ENCODE measurements at places on chromosomes 4 and X.

DNA sequence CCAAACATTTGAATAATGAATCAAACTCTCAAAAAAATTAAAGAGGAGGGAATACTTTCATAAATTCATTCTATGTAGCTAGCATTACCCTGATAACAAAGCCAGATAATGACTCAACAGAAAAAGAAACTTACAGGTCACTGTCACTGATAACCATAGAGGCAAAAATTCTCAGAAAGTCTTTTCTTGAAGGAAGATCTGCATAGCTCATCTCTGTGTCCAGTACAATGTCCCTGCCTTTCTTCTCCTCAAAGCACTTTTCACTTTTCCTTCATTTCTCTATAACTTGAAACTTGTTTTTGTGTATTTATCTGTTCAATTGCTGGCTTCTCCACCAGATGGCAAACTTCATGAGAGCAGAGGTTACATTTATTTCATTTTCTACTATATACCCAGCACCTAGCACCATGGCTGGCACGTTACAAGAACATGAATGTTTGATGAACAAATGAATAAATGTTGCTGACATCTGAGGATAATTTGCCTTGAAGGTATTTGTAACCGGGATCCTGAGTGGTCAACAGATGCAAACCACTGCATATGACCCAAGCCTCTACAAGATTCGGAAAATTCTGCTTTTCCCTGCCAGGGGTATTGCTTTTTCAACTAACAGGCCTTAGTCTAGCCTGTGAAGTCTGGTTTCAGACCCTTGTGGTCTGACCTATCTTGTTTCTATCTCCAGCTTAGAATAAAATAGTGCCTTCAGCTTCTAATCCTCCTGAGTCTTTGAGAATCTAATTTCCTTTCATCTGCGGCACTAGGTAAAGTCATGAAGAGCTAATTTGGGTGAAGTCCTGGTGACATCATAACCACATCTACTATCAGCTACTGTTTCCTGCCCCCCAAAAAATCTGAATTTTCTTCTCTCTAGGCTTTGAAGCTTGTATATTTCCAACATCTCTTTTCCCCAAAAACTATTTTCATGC is 52.5 kb upstream of the ANTXR2 start:
- DNase-seq = peak; percentile 55

GRCh38 chrX:70479922-70480659 is 35.5 kb downstream of the DLG3 start:
- no peak for DNase-seq

DNA sequence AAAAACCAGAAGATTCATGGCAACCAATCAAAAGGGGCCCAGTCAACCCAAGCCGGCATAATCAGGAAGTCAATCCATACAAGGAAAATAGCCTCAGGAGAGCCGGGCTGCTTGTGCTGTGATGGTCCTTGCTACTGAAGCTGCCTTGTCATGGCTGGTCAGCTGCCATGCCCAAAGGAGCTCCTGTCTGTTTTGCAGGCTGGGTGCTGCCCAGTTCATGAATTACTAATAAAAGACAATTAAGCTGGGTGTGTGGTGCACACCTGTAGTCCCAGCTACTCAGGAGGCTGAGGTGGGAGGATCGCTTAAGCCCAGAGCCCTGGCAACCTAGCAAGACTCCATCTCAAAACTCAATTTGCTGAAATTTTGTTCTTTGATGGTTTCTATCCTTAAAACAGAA is 16.0 kb upstream of the CTBP1 start:
- no peak for DNase-seq

DNA sequence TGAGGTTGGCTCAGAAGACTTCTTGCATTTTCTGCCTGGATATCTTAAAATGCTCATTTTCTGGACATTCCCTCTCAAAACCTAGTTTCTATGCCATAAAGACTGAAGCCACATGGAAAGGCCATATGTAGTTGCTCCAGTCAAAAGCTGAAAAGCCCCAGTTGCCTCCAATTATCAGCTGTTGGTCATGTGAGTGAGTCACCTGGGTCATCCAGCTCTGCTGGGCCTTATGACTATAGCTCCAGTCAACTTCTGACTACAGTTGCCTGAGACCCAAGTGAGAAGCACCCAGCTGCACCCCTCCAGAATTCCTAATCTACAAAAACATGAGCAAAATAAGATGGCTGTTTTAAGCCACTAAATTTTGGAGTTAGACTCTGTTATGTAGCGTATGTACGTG is 41.9 kb downstream of the HELQ start:
- DNase-seq = no peak

DNA sequence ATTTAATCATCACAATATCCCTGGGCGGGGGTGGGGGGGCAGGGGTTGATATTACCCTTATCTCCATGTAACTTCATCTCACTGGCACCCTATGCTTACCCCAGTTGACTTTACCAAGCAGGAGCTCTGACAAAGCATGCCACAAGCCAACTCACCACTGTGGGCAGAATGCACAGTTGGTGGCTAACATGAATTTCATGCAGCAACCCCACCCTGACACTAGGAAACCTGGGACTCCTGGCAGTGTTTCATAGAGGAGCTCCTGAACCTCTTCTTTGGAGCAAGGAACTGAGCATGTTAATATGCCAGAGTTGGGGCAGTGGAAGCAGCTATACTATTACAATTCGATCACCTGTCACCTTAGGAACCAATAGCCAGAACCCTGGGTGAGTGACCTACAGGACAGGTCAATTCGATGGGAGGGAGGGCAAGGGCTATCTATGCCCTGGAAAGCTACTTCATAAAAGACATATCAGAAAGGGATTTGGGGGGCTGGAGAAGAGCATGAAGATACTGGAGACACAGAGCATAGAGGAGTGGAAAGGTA is 97.2 kb upstream of the ACSL4 start:
- no peak for DNase-seq

DNA sequence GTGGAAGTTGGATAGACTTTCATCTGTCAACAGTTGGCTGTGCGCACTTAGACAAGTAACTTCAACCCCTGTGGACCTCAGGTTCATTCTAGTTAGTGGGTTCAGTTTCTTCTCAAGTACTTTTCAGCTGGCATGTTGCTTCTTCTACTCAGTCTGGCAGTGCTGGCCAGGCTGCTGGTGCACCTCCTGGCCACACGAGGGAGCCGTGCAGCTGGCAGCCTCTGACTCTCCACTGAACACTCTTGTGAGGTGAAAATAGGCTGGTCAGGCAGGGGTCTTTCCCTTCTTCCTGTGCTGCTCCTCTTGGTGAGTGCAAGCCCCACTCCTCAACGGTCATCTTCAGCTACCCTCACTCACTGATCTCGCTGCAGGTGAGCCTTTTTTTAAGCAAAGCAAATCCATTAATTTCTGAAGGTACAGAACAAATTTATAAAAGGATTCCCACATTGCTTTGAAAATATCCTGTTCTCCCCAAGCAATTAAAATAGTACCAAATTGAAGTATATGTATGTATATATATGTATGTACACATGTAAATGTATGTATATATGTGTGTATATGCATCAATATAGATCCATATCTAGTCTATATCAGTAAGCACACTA is 30.6 kb downstream of the LONRF3 start:
- DNase-seq = peak; percentile 47

DNA sequence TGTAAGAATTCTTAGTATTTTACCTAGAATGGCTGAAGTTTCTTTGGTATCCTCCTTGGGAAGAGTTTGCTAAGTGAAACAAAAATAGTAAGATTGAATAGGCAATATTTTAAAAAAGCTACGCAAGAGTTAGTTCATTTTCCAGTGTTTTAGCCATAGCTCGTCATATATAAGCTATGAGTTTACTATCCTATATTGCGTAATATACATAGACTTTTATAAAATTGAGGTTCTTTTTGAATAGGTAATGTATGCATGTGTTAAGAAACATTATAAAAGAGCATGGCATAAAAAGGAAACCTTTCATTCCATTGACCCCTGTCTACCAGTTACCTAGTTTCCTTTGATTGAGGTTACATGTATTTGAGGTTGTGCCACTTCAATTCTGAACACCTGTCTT is 67.0 kb downstream of the DACH2 start:
- DNase-seq = no peak

DNA sequence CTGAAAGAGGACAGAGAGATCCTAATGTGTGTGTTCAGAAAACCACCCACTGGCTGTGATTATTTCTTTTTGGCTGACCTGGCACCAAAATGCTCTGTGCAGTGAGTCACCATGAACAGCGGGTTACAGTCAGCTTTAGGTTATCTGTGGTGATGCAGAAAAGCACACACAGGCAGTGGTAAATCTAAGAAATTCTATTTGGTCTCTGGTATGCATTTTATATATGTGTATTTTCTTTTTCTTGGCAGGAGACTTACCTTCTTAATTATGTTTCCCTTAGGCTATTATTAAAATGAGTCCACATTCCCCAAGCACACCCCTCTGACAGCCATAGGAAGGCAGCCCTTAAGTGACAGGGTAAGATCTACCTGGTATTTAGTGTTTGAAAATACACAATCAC is 79.1 kb upstream of the TFDP3 start:
- DNase-seq = no peak

- DNase-seq = no peak
Measured at GRCh38 chr4:3463556-3464348, 646 bp downstream of the DOK7 start.

DNA sequence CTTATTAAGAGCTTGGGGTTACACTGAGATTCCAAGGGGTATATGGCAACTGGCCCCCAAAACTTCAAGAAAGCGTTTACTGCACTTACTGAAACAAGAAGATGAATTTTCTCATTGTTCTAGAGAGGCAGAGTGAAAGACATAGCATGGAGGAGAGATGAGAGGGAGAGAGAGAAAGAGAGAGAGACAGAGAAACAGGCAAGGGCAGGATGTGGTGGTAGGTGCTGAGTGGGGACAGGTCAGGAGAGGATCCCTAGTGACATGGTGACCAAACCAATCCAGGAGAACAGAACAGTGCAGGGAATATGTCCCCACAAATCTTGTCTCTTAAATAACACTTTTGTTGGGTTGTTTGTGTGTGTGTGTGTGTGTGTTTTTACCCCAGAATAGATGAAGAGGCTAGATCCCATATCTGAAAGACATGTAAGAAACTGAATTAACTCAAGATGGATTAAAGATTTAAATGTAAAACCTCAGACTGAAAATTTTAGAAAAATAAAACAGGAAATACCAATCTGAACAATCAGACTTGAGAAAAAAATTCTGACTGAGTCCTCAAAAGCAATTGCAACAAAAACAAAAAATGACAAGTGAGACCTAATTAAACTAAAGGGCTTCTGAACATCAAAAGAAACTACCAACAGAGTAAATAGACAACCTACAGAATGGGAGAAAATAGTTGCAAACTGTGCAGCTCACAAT is 202.2 kb downstream of the QDPR start:
- DNase-seq = no peak

- DNase-seq = no peak
Measured at GRCh38 chr4:111464251-111465045, 680.8 kb upstream of the FAM241A start.

DNA sequence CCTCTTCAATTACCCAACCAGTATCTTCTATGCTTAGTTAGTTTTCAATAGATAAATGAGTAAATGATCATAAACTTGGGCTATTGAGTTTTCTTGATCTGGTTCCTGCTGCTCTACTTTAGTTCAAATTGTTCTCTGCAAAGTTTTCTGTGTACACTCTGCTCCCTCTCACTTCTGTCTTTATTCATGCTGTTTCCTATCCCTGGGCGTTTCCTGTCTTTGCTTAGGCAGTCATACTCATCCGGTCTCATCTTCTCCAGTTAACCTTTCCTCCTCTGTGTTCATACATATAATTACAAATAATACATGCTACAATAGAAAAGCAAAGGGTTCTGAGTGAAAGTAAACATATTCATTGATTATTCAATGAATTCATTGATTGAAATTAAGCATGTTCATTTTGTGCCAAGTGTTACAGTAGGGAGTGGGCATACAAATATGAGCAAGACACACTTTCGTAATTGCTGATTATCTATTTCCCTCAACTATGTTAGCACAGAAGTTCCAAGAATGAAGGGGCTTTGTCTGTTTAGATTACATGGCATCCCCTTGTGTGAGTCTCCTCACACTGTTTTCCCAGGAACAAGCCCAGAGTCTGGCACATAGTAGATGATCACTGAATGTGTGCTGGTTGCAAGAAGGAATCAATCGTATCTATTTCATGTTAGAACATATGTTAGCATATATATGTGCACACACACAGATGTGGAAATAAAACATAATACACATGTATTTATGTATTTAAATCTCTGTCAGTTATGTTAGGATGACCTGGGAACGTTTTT is 1.1 kb downstream of the RAB39B start:
- no peak for DNase-seq

- no peak for DNase-seq
Measured at GRCh38 chr4:189046642-189047041, 894.0 kb upstream of the FRG1 start.

GRCh38 chrX:82534086-82534597 is 973.9 kb upstream of the POU3F4 start:
- DNase-seq = no peak

- DNase-seq = no peak
Measured at GRCh38 chr4:40962551-40963180, 212.9 kb downstream of the NSUN7 start.

DNA sequence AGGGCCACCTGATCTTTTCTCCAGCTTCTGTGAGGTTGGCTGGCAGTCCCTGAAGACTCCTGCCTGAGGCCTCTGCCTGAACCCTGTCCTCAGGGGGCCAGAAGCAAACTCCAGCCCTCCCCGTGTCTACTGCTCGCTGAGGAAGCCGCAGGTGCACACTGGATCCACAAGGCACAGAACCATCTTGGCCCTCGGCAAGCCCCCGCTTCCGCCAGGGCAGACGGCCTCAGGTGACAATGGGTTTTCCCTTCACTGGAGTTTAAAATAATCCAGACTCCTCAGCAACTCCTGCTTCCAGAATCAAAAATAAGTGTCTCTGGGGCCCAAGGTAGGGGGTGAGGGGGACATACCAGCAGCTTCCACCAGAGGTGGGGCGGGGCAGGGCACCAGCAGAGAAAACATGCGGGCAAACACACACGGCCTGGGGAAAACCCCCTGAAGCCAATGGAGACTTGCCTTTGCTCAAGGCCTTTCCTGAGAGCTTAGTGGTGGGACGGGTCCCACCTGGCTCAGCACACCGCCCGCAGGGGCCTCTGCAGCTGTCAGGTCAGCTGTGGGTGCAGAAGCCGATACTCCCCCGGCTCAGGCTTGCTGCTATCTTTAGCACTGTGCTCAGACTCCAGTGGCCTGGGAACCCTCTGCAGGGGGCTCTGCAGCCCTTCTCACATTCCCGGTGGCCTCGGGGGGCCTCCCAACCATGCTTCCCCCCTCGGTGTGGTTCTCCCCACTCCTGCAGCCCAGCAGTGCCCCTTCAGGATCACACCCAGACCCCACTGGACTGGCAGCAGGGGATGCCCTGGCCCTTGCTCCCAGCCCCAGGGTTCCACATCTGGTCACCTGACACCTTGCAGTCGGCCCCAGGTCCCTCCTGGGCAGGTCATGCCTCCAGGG is 1.9 kb downstream of the MYL5 start:
- no peak for DNase-seq

GRCh38 chr4:141833209-141833608 is 196.8 kb downstream of the IL15 start:
- DNase-seq = no peak

GRCh38 chrX:153061732-153062131 is 5.5 kb downstream of the PNMA3 start:
- DNase-seq = no peak

GRCh38 chrX:71082822-71083221 is 12.8 kb upstream of the FOXO4 start:
- DNase-seq = no peak
